ENCODE measurements at places on chromosomes 16 and 17. TPM values are rescaled to one million over a fixed set of nuclear protein-coding genes. Genes with fewer than 3 reads are reported as not detected.
A peak's percentile ranks its signal among the peaks of the same experiment; 100 is the strongest.

The PYY gene
- 7.5 TPM for total RNA-seq

The HAS3 gene
- total RNA-seq, result 1.1 TPM

The C17orf50 gene
- not detected for total RNA-seq

The SKAP1 gene
- 17.3 TPM for total RNA-seq

The CCL2 gene
- total RNA-seq, result 1.2 TPM

The CES5A gene
- total RNA-seq, result not detected

The SYCE1L gene
- total RNA-seq, result not detected

The TEX14 gene
- total RNA-seq, result not detected

The ABCA6 gene
- 56.3 TPM for total RNA-seq

The NPIPA3 gene
- 1.1 TPM for total RNA-seq

DNA sequence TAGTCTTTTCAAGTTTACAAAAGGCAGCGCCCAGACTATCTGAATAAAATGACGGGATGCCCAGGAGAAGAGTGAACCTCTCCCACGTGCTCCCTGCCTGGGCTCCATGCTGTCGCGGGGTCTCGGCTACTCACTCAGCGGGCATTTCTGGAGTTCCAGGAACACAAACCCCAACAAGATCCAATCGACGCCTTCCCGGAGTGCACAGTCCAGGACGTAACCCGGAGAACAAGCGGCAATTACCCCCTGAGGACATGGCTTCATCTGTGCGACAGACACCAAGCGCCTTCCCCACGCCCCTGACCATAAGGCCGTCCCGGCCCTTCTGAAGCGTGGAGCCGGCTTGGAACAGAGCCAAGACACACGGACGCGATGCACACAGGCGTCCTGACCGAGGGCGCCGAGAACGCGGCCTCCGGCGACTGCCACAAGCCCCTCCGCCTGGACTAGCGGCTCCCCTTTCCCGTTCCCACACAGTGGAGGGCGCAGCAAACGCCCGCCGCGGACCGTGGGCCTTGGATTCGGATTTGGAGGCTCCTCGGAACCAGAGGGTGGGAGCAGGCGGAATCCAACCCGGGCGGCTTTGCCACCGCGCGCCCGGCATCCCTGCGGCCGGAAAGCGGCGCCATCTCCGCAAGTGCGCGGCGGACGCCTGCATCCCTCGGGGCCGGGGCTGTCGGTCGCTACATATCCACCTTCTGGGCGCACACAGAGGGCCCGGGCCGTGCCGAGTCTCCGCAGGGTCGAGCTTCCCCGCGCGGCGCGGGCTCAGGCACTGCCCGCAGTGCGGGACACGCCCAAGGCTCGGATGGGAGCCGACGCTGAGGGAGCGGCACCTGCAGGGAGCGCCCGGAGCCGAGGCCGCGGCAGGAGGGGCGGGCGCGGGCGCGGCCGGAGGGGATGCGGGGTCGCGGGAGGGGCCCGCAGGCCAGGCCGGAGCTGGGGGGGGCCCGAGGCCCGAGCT lies 725 bp downstream of the ABCA3 start:
- no peaks in the 10 kb centered on the region for H3K36me3 ChIP-seq
- DNase-seq, result peak; percentile 31
- peak overlapping the region; percentile 80 for H3K4me3 ChIP-seq
- peaks cover 21% of the 10 kb centered on the region for H3K4me1 ChIP-seq

- H3K4me1 ChIP-seq, result no peaks in the 10 kb centered on the region
- no peak overlapping the region for H3K4me3 ChIP-seq
- no peak overlapping the region for H3K27ac ChIP-seq
- peak; percentile 89 for DNase-seq
- H3K27me3 ChIP-seq, result no peaks in the 10 kb centered on the region
Observed at GRCh38 chr16:29148867-29149272, 164.0 kb downstream of the LAT start.

GRCh38 chr16:72835086-72835485 lies 212.8 kb downstream of the ZFHX3 start:
- H3K36me3 ChIP-seq, result no peaks in the 10 kb centered on the region
- no peaks in the 10 kb centered on the region for H3K27me3 ChIP-seq
- no peak overlapping the region for H3K4me3 ChIP-seq
- peaks cover 4% of the 10 kb centered on the region for H3K4me1 ChIP-seq

DNA sequence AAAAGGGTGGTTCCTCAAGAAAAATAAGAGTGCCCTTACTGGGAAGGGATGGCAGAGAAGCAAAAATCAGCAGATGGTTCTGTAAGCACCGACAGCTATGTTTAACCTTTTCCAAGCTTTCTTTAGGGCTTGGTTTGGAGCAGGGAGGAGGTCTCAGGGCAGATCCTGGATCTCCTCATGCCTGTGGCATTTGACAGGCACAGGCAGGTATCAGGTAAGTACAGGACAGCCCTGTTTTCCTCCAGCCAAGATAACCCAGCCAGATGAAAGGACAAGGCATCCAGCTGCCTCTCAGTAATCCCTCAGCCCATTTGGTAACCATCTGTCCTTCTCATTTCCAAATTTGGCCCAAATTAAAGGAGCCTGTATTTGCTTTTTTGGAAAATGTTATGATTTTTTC lies 141.5 kb downstream of the TOX3 start:
- no peak for DNase-seq
- H3K36me3 ChIP-seq, result no peaks in the 10 kb centered on the region
- H3K27me3 ChIP-seq, result no peaks in the 10 kb centered on the region

GRCh38 chr16:73059779-73060615 lies 12.1 kb upstream of the ZFHX3 start:
- H3K4me3 ChIP-seq, result no peak overlapping the region
- H3K27ac ChIP-seq, result no peak overlapping the region
- no peak for DNase-seq
- H3K36me3 ChIP-seq, result no peaks in the 10 kb centered on the region
- H3K4me1 ChIP-seq, result no peaks in the 10 kb centered on the region
- H3K27me3 ChIP-seq, result peaks cover 19% of the 10 kb centered on the region

DNA sequence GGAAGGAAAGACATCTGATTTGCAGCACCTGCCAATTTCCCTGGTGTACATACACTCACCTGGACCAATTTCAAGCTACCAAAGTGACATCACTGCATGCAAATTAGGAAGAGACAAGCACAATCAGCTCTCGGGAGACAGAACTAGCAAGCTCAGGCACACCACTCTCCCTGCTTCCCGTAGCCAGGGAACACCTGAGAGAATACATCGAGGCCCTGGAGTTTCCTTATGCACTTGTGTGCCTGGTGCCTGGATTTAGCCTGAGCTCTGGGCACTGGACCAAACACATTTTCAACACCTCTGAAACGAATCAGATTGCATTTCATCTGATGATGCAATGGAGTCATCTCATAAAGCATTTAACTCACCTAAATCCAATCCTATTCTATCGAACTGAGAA lies 110.5 kb downstream of the HS3ST2 start:
- H3K4me3 ChIP-seq, result no peak overlapping the region
- H3K36me3 ChIP-seq, result no peaks in the 10 kb centered on the region
- no peak for DNase-seq
- no peak overlapping the region for H3K27ac ChIP-seq
- H3K27me3 ChIP-seq, result no peaks in the 10 kb centered on the region

DNA sequence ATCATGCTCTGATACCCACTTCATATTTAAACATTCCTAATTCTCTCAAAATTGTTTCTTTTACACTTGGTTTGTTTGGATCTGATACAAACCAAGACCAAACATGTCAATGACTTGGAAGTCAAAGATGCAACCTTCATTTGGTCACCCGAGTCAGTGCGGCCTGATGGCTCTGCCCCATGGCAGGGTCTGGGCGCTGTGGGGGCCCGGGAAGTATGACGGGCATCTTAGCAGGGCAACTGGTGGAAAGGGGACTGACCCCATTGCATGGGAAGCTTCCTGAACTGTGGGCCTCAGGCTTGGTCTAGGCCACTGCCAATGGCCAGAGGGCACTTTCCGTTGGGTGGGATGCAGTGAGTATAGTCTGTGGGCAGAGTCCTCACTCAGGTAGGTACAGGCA lies 178.0 kb downstream of the KATNIP start:
- H3K27ac ChIP-seq, result no peak overlapping the region
- DNase-seq, result no peak
- H3K4me1 ChIP-seq, result no peaks in the 10 kb centered on the region
- H3K27me3 ChIP-seq, result no peaks in the 10 kb centered on the region

DNA sequence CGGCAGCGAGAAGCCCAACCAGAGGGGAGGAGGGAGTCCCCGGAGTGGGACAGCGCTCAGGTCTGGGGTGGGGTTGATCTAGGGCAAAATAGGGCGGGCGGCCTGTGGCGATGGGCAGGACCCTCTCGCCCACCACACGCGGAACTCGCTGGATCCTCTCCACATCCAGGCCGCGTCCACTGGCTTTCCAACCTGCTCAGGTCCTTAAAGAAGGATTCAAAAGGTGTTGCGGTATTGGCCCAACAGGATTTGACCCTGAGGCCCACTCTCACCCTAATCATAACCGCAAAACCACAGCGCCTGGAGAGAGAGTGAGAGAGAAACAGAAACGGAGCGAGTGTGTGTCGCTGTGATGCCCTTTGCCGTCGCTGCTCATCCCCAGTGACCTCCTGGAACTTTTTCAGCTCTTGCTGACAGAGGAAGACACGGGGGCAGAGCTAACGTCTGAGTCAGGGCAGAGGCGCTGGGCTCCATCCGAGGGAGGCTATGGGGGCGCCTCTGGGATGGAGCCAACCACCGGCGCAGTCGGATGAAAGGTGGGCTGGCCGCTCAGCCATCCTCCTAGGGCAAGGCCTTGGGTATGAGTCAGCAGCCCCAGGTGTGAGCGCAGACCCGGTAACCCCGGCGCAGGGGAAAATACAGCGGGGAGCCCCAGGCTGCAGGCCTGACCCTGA lies 16.7 kb upstream of the OR1F1 start:
- H3K36me3 ChIP-seq, result no peaks in the 10 kb centered on the region
- H3K27ac ChIP-seq, result no peak overlapping the region
- H3K4me1 ChIP-seq, result peaks cover 9% of the 10 kb centered on the region

DNA sequence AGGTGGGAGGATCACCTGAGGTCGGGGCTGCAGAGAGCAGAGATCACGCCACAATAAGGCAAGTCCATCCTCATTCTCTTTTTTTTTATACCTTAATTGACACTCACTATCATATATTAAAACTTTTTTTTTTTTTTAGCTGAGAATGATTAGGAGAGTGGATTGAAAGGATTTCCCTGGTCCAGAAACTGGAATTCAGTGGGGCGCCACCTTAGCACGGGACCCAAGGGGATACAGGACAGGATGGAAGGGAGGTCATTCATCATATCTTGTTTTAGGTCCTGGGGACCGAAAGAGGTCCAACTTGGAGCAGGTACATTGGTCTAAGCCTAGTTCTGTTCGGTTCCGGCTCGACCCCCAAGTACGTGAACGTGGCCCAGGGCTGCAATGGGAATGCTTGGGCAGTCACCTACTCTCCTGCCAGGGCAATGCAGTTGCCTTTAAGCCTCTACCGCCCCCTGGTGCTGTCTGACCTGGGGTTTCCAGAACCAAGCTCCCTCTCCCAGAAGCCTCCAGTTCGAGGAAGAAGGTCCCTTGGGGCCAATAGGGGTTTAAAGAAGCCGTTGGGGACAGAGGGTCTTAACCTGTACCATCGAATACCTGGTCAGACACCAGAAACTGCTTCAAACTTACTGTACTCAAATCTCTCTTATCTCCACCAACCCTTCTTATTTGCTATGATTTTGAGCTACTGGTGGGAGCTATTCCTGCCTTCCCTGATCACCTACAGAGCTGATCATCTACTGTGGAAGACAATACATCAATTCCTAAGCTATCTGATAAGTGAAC lies 19.9 kb upstream of the GPATCH8 start:
- no peak overlapping the region for H3K4me3 ChIP-seq
- no peaks in the 10 kb centered on the region for H3K27me3 ChIP-seq
- peak; percentile 79 for DNase-seq
- H3K27ac ChIP-seq, result no peak overlapping the region

GRCh38 chr17:55458287-55458900 lies 36.8 kb upstream of the MMD start:
- H3K36me3 ChIP-seq, result no peaks in the 10 kb centered on the region
- no peak overlapping the region for H3K4me3 ChIP-seq
- no peak overlapping the region for H3K27ac ChIP-seq
- no peaks in the 10 kb centered on the region for H3K27me3 ChIP-seq
- H3K4me1 ChIP-seq, result no peaks in the 10 kb centered on the region
- no peak for DNase-seq

GRCh38 chr17:14209215-14209614 lies 27.4 kb downstream of the CDRT15 start:
- H3K36me3 ChIP-seq, result no peaks in the 10 kb centered on the region
- no peaks in the 10 kb centered on the region for H3K4me1 ChIP-seq
- no peak for DNase-seq
- H3K27me3 ChIP-seq, result no peaks in the 10 kb centered on the region
- no peak overlapping the region for H3K4me3 ChIP-seq

DNA sequence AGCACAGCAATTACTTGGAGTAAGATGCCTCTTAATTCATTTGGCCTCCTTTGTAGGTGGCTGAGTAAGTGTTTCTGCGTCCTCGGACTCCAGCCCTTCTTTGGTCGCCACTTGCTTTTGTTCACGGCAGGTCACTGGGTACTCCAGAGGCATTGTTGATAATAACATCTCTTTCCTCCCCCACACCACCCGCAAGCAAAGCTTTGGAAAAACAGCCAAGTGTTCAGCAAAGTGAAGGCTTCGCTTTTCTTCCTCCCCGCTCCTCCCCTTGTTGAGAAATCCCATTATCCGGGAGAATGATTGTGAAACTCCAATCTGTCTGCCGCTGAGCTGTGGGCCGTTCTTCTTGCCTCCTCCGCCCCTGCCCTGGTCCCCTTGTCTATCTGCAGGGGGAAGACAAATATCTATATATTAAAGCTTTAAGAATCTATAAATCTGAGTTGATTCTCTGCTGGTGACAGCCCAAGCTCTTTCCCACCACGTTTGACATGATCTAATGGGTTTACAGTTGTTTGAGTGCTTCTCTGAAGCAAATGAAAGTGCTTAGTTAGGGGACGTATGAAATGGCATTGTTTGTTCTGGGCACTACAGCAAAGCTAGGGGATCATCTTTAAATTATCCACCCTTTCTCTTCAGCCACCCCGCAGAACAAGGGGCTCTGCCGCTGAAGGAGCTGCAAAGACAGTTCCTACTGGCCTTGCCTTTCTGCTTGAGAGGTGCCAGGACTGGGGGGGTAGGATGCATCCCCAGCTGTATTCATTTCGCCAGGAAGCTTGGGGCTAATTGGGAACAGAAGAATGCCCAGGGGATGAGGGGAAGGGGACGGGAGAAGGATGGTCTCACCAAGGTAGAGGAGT lies 167.1 kb downstream of the CCDC182 start:
- H3K36me3 ChIP-seq, result no peaks in the 10 kb centered on the region
- H3K4me1 ChIP-seq, result peaks cover 3% of the 10 kb centered on the region
- DNase-seq, result no peak
- H3K4me3 ChIP-seq, result no peak overlapping the region
- no peaks in the 10 kb centered on the region for H3K27me3 ChIP-seq
- H3K27ac ChIP-seq, result peak overlapping the region; percentile 31

GRCh38 chr16:7805686-7806396 lies 473.2 kb downstream of the RBFOX1 start:
- H3K36me3 ChIP-seq, result no peaks in the 10 kb centered on the region
- no peak overlapping the region for H3K4me3 ChIP-seq
- H3K27ac ChIP-seq, result no peak overlapping the region
- H3K4me1 ChIP-seq, result no peaks in the 10 kb centered on the region
- no peaks in the 10 kb centered on the region for H3K27me3 ChIP-seq

GRCh38 chr16:82368041-82368440 lies 198.0 kb upstream of the MPHOSPH6 start:
- no peak for DNase-seq
- H3K27me3 ChIP-seq, result no peaks in the 10 kb centered on the region
- no peaks in the 10 kb centered on the region for H3K4me1 ChIP-seq
- H3K4me3 ChIP-seq, result no peak overlapping the region
- no peaks in the 10 kb centered on the region for H3K36me3 ChIP-seq
- no peak overlapping the region for H3K27ac ChIP-seq

Data from Peyer's patch (tissue), 4 donors.